Tibial nerve (tissue), 4 donors: ENCODE measurements at places on chromosomes 1 and 21. TPM values are rescaled to one million over a fixed set of nuclear protein-coding genes. Genes with fewer than 3 reads are reported as not detected.

Gene IL10RB
- total RNA-seq: 27.3 TPM

Gene C1orf115
- total RNA-seq: 32.1 TPM

DNA sequence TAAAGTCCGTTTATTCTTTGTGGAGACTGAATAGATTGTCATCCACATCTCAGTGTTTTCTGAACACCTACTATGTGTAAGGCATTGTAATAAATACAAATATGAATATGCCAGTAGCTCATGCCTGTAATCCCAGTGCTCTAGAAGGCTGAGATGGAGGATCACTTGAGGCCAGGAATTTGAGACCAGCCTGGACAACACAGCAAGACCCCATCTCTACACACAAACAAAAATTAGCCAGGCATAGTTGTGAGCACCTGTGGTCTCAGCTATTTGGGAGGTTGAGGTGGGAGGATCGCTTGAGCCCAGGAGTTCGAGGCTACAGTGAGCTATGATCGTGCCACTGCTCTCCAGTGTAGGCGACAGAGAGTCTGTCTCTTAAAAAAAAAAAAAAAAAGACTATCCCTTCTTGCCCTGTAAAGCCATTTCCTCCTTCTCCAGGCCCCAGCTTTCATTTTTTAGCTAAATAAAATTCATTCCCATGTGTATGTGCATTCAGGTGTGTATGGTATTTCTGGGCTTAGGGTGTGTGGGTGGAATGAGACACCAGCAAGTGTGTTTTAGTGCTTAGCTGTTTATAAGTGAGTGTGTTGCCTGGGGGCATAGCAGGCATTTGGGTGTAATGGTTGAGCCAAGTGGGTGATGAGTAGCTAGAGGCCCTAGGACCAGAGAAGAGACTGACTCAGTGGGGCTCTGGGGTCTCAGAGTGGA is 7.8 kb downstream of the CELSR2 start:
- no peak for DNase-seq

GRCh38 chr1:119613769-119614720 is 34.0 kb downstream of the ZNF697 start:
- DNase-seq: peak; percentile 92

DNA sequence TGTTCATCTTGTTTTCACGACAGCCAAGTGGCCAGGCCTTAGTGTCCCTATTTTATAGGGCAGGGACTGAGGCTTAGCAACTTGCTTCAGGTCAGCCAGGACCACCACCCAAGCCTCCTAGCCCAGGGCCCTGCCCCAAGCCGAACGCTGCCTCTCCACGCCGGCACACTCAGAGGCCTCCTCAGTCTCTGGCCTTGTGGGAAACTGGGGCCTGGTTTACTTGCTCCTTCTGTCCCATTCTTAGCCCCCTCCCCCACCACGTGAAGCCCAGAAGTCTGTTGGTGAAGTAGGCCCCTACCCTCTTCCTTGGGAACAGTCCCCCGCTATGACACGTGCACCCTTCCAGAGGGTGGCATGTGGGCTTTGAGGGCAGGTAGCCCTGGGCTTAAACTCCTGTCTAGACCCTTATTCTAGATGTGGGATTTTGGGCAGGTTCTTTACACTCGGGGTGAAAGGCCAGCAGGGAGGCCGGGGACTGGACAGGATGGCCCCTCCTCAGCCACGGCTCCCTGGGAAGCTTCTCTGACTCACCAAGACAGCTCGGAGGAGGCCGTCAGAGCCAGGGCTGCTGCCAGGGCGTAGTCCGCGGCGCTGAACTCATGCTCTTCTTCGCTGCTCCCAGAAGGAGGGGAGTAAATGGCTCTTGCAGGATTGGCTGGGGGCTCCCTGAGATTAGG is 4.3 kb downstream of the MYOM3 start:
- no peak for DNase-seq

DNA sequence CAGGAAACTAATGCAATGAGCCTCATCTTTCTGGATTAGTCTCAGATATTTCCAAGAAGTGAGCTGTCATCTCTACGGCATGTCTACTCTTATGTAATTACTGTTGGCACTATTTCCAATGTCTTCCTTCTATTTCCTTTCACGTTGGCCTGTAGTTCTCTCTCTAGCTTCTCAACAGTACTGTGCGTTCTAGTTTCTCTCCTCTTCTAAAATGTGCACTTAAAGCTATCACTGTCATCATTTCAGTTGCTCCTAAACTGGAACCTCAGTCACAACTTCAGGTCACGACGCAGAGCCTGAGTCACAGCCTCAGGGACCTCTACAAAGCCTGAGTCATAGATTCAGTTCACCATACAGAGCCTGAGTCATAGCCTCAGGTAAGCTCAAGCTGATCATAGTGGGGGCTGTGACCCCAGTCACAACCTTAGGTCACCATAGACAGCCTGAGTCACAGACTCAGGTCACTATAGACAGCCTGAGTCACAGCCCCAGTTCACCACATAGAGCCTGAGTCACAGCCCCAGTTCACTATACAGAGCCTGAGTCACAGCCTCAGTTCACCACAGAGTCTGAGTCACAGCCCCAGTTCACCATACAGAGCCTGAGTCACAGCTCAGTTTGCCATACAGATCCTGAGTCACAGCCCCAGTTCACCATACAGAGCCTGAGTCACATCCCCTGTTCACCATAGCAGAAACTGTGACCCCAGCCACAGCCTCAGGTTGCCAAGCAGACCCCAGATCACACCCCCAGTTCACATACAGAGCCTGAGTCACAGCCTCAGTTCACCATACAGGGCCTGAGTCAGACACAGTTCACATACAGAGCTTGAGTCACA is 13.0 kb downstream of the WNT9A start:
- no peak for DNase-seq
